ENCODE measurements at places on chromosomes 6 and 20.

DNA sequence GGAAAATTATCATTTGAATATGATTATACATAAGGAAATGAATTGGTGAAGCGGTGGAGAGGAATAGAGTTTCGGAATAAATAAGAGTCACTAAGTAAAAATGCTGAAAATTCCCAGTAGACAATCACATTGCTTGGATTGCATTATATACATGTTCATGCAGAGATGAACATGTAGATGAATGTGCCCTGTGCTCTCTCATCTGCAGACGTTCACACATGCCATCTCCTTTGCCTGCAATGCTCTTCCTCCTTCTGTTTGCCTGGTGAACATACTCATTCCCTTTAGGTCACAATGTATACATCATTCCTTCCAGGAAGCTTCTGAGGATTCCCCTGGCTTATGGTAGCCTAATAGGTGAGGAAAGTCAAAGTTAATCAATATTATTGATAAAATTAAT, 17.9 kb downstream of the DCDC2 start:
- DNase-seq: no peak

DNA sequence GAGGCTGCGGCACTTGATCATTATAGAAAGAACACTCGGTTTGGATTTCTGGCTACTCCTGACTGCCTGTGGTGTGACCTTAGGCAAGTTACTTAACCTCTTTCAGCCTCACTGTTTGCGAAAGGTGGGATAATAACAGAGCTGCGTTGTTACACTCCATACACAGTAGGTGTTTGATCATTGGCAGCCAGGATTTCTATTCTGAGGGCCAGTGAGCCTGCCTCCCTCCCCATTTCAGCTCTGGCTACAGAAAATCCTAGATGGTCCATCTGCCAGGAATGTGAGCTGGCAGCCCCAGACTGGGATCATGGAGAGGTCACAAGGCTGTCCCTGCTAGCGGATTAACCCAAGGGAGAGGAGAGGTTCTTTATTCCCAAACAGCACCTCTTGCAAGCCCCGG, 2.7 kb downstream of the KCNB1 start:
- DNase-seq: no peak

- DNase-seq: no peak
Observed at GRCh38 chr6:17476511-17476910, 83.1 kb downstream of the CAP2 start.

GRCh38 chr20:32819992-32820697, 391 bp downstream of the MAPRE1 start:
- peak; percentile 81 for DNase-seq

- DNase-seq: no peak
Observed at GRCh38 chr6:13531956-13532355, 42.4 kb upstream of the SIRT5 start.

DNA sequence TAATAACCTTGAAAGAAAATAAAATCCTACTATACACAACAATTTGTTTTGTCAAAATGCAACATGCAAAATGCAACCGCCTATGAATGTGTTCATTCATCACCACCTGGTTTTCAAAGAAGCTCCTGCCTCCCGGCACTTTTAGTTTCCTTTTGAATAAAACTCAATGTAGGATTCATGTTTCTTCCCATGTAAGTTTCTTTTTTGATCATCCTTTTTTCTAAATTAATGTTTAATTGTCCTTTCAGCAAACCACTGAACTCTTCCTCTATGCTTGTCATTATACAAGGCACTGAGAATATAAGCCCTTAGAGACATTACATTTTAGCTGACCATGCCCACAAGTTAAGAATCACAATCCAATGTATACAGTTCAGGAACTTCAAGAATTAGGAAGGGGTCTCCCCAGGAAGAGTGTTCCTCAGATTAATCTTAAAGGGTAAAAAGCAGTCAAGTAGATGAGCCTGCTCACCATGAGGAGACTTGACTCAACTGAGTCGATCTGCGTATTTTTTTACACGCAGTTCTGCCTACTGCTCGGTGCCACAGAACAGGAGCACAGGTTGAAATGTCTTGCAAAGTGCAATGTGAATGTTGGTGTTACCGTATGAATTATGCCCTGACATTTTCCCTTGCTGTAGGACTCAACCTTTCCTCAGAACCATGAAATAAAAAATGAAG, 7.2 kb upstream of the THEMIS start:
- DNase-seq: peak; percentile 45

DNA sequence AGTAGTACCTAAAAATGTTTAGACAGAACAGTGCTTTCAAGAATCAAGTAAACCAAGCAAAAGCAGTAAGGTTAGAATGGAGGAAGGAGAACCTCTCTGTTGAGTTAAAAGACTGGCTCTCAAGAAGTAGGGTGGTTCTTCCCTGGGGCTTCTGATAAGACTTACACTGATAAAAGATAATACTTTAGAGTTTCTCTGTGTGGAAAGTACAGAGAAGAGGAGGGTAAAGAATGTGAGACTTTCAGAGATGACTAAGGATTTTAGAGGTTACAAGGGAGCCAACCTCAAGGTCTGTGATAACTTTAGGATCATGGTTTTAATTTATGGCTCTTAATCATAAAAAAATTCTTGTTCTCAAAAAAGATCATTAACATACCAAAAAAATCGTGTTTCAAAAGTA, 30.9 kb upstream of the ALDH8A1 start:
- DNase-seq: no peak

DNA sequence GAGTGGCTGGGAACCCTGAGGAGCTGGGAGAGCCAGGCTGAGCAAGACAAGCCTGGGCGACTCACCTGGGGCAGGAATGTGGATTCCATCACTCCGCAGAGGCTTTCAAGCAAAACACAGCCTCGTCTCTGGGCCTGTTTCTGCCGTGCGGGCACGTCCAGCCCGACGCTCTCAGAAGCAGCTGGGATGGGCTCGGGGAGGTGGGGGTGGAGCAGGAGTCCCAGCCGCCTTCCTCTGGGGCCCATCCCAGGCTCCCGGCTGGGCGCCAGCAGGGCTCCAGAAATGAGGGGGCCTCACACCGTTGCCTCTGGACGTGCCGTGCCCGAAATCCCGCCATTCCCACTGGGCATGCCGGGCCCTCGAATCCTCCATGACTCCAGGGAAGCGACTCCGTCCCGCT, 8.7 kb upstream of the RPS21 start:
- DNase-seq: no peak

- no peak for DNase-seq
Observed at GRCh38 chr6:4355241-4355640, 219.9 kb upstream of the ECI2 start.

GRCh38 chr6:111803804-111804203, 69.4 kb downstream of the FYN start:
- no peak for DNase-seq

GRCh38 chr6:53263917-53264316, 84.8 kb downstream of the ELOVL5 start:
- no peak for DNase-seq

GRCh38 chr6:77448546-77448945, 14.7 kb downstream of the HTR1B start:
- no peak for DNase-seq

DNA sequence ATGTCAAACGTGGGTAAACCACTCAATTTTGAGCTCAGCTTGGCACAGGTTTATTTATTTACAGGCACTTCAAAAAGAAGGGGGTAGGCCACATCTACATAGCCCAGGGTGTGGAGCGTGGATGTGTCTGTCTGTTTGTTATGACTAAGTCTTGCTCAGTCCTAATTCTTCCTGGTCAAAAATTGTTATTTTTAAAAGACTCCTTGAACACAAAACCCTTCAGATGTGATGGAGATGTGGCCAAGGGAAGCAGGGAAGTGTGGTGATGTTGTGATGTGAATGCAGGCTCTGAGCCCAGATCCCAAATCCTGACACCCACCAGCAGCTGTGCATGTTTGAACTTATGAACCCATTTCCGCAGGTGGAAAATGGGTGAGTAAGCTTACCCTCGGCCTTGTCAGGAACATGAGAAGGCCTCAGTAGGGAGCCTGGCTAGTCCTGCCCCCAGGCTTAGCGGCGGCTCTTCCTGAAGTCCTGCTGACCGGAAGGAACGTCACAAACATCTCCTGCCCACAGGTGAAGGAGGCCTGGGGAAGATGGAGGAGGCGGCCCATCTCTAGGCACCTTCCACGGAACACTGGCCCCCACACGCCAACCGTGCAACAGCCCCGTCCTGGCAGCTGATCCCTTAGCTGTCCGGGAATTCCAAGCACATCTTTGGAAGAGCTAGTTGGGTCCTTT, 119.7 kb downstream of the MYLK4 start:
- DNase-seq: no peak

- DNase-seq: no peak
Observed at GRCh38 chr20:51374456-51374830, 168.1 kb downstream of the NFATC2 start.

DNA sequence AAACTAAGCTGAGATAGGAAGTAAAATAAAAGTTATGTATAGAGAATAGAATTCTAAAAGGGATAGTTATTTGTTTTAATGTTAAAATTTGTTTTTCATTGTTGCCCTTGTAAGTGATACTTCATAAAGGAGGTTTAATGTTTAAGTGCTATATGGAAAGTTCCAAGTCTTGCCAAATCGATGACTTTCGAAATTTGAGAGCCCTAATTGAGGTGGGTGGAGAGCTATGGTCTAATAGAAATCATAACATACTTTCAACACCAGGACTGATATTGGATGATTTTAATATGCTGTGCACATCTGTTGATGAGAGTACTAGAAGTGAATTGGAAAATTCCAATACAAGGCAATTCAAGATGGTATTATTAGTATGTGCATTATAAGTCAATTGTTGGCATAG, 64.6 kb downstream of the RNF144B start:
- DNase-seq: no peak

DNA sequence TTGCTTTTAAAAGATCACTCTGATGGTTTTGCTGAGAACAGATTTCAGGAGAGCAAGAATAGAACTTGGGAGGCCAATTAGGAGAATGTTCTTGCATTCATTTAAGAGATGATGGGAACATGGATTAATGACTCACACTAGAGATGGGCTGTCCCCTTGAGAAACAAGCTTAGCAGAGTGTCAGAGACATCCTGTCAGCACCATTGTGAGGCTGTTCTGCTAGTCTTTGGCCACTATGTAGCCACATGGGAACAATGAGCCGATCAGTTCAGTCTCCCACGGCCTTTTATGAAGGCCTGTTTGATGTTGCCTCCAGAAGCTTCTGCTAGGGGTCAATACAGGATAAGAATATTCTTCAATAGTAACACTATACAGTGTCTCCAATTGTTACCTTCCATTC, 113.0 kb upstream of the EYA4 start:
- DNase-seq: no peak

DNA sequence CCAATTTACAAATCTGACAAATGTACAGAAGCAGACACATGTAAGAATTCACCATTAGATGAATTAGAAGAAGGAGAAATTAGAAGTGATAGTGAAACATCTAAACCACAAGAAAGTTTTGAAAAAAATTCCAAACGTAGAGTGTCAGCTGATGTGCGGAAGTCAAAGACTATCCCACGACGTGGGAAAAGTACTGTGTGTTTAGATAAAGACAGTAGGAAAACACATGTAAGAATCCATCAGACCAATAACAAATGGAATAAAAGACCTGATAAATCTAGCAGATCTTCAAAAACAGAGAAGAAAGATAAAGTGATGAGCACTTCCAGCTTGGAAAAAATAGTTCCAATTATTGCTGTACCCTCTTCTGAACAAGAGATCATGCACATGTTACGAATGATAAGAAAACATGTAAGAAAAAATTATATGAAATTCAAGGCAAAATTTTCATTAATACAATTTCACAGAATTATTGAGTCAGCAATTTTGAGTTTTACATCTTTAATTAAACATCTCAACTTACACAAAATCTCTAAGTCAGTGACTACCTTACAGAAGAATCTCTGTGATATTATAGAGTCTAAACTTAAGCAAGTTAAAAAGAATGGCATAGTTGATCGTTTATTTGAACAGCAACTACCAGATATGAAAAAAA, 28.1 kb upstream of the GJA10 start:
- DNase-seq: no peak

GRCh38 chr6:139883776-139884175, 509.3 kb upstream of the CITED2 start:
- no peak for DNase-seq

DNA sequence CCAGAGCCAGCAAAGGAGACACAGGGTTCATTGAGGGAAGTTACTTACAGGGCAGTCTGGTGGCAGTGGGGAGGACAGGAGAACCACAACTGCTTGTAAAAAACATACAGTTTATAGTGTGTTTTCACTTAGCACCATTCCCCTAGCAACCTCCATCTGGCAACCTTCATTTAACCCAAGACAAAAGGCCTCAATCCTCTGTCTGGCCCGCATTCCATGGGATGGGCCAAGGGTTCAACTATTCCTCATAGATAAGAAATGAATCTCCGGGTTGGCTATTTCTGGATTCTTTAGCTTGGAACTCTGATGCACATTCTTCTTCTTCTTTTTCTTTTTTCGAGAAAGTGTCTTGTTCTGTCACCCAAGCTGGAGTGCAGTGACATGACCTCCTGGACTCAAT, 26.3 kb upstream of the FYN start:
- DNase-seq: no peak

DNA sequence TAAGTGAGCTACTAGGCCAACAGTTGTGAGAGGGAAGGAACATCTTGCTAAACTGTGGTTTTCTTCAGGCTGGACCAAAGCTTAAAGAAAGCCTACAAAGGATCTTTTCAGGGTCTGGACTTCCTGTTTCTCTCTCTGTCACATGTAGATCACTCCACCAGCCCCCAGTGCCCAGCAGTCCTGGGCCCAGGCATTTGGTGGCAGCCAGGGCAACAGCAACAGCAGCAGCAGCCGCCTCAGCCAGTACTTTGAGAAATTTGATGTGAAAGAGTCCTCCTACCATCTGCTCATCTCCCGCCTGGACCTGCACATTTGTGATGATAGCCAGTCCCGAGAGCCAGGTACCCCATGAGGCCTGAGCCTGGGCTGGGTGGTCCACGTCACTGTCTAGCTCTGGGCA, 44.1 kb downstream of the BLTP3A start:
- DNase-seq: no peak

DNA sequence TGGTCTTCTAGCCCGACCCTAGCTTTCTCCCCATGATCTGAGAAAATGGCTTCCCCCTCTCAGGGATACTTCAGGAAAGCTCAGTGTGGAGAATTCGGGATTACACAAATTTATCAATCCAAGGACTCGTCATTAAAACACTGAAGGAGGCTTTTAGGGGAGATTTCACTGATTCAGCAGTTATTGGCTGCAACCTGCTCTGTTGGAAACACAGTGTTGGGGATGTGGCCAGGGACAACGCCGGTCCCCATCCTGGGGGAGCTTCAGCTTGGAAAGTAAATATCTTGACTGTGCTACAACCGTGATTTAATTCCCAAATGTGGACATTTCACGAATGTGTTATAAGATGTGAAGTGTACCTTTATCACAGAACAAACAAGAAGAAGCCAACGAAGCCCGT, 44.8 kb upstream of the ZNF831 start:
- DNase-seq: no peak

DNA sequence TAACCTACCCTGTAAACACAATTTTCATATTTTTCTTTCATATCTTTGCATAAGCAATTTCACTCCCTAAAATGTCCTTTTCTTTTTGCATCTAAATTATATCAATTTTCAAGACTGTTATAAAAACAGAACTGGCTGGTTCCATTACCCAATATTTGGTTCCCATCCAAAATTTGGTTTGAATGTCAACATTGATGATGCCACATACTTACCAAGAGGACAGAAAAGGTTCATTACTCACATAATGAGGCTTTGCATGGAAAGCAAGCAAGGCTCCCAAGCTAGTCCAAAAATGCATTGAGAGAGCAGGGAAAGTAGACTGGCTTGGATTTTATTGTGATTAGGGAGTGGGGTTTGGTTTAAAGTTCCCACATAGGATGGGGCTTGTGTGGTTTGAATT, 144.4 kb upstream of the AKIRIN2 start:
- no peak for DNase-seq

GRCh38 chr6:166419286-166419685, 36.5 kb upstream of the MPC1 start:
- peak; percentile 68 for DNase-seq

GRCh38 chr20:54208548-54209176, 775 bp downstream of the PFDN4 start:
- DNase-seq: no peak

All from CD4-positive, alpha-beta T cell treated with Interleukin-12 subunit alpha and Interleukin-12 subunit beta, for 1 hour (primary cell).